ENCODE measurements at places on chromosomes 2 and 18.

DNA sequence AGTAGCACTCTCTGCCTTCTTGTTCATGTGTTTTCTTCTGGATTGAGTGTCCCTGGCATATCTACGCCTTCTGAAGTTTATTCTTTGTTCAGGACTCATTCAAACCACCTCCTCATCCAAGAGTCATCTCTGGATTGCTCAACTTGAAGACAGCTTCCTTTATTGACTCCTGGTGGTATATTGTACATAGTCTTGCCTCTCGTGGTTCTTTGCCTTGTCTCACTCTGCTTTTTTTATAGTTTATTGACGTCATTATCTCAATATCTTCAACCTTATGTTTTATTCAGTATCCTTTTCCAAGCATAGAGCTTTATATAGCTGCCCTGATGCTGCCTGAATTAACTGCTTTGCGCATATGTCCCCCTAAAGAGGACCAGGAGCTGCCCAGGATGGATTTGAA, 161.7 kb downstream of the INSIG2 start:
- DNase-seq = no peak

DNA sequence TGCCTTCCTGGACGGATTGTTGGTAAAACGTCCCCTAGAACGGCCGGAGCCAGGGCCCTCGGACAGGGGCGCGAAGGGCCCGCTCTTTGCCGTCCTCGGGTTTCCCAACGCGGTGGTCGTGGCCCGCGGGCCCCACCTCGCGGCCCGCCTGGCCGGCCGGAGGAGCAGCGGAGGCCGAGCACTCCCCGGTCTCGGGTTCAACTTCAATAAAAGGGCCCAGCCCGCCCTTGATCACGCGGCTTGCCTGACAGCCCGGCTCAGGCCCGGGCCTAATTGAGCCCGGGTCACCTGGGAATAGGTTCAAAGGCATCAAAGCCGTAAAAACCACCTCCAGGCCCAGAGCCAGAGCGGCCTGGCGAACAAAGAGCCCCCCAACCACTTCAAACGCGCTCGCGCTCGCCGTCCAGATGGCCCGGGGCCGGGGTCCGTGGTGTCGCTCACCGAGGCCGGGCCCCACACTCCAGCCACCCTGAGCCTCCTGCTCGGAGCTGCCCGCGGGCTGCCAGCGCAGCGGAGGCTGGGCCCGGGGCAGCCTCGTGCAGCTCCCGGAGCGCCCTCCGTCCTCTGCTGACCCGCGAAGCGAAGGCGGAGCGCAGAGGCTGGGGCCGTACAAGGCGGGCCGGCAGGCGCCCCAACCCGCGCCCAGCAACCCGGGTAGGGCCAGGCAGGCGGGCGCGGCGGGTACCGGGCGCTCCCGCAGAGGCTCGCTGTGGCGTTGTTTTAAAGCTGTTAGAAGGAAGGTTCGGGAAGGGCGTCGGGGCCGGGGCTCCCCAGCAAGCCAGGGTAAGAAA, 1.1 kb upstream of the TWIST2 start:
- peak; percentile 38 for DNase-seq

- DNase-seq = no peak
These were observed 21.0 kb upstream of the CTLA4 start for GRCh38 chr2:203846490-203847105.

DNA sequence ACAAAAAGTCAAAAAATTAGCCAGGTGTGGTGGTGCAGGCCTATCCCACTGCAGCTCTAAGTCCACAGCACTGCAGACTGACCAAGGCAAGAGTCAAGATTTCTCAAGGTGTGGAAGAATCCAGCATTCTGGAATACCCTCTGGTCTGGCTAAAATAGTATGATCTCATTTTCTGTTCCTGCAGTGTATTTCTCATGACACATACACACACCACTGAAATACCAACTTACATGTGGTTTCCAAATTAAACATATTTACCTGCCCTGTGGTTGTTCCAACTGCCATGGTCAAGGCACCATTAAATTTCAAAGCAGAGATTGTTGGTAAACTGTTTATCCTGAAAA, 30.9 kb downstream of the NOL10 start:
- DNase-seq = no peak

DNA sequence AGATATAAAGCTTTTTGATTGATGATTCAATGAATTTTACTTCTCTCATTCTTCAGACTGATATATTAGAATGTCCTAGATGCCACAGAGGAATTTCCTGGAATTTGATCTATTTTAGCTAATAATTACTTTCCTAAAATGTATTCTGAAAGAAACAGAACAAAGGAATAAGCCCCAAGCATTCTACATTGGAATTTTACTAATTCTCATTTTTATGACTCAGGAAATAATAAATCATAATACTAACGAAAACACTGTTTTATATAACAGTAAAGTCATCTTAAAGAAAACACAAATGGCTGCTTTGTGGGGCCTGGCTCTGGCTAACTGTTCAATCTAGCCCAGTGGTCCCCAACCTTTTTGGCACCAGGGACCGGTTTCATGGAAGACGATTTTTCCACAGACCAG, 68.6 kb upstream of the LPIN2 start:
- no peak for DNase-seq

- DNase-seq = no peak
These were observed 873.8 kb upstream of the GCFC2 start for GRCh38 chr2:76584474-76584873.
